ENCODE measurements at places on chromosomes 12 and 14.
A peak's percentile ranks its signal among the peaks of the same experiment; 100 is the strongest.

DNA sequence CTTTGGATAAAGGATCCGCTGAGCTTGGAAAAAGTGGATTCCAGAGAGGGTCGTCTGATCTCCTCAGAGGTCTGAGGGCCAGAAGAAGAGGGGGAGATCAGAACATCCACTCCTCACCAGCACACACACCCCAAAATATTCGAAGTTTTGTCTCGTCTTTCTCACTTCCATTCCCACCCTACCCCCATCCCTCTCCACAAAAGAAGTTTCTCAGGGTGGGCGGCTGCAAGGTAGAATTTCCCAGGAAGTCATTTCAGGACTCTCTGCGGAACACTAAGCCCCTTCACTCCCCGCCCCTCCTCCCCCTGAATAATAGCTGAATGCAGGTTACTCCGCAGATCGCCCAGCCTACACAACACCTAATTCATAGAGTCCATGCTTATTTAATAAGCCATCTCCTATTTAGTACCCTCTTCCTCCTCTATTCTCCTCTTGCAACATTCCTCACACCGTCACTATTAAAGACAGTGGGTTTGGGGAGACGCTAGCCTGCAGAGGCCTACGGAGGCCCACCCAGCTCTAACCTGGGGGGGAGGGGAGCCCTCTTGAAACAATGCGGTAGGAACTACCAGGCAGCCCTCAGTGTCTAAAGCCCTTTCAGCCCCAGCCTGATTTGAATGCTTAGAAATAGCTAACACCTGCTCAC lies 649 bp upstream of the SALL2 start:
- peaks cover 12% of the 10 kb centered on the region for H3K4me1 ChIP-seq
- H3K36me3 ChIP-seq, result peaks cover 16% of the 10 kb centered on the region
- peak overlapping the region; percentile 86 for H3K4me3 ChIP-seq
- no peak for DNase-seq
- peaks cover 20% of the 10 kb centered on the region for H3K27me3 ChIP-seq

GRCh38 chr12:47935184-47935583 lies 28.2 kb upstream of the TMEM106C start:
- no peak overlapping the region for H3K4me3 ChIP-seq
- H3K36me3 ChIP-seq, result no peaks in the 10 kb centered on the region
- peak; percentile 82 for DNase-seq
- no peak overlapping the region for H3K27ac ChIP-seq
- H3K27me3 ChIP-seq, result peaks cover 17% of the 10 kb centered on the region

DNA sequence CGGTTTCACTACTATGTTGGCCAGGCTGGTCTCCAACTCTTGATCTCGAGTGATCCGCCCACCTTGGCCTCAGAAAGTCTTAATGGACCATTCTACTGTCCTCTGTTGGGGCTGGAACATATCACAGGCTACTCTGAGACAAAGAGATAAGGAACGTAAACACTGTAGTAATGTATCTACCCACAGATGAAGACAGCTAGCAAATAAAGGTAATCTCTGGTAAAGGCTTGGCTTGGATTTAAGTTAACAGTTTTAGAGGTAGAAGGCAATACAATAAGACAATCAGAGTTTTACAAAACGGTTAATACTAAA lies 44.6 kb upstream of the ISM2 start:
- H3K27me3 ChIP-seq, result no peaks in the 10 kb centered on the region
- peak overlapping the region; percentile 18 for H3K27ac ChIP-seq
- H3K4me1 ChIP-seq, result peaks cover 7% of the 10 kb centered on the region

DNA sequence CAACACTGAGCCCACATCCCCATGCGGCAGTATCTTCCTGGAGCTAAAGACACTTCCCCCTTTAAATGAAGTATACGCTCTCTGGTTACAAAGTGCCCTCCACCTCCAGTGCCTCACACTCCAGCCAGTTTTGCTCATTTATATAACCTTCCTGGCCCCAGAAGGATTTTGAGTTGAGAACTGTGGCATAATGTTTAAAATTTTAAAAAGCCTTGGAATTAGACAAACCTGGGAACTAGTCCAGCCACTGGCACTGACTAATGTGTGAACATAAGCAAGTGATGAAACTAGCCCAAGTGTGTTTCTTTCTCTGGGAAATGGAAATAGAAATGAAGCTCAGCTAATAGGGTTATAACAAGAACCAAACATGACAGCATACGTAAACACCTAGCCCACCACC lies 723.7 kb upstream of the USP15 start:
- H3K27ac ChIP-seq, result no peak overlapping the region
- no peaks in the 10 kb centered on the region for H3K36me3 ChIP-seq
- no peak overlapping the region for H3K4me3 ChIP-seq
- no peaks in the 10 kb centered on the region for H3K27me3 ChIP-seq
- H3K4me1 ChIP-seq, result no peaks in the 10 kb centered on the region
- DNase-seq, result no peak

DNA sequence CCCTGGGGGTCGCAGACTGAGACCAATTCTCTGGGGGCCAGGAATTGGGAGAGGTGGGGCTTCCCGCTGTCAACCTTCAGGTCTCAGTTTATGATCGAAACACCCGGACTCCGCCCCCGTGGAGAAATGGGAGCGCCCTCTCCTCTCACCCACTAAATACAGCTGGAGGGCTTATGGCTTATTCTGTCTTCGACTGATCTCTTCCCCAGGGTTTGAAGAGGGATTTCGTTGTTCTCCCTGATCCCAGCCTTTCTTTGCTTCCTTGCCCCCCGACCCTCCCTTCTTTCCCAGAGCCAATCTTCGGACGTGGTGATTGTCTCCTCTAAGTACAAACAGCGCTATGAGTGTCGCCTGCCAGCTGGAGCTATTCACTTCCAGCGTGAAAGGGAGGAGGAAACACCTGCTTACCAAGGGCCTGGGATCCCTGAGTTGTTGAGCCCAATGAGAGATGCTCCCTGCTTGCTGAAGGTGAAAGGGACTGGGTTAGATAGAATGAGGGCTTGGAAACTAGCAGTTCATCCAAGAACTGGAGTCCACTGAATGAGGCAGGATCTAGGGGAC lies 607 bp downstream of the OS9 start:
- peaks cover 13% of the 10 kb centered on the region for H3K27me3 ChIP-seq
- no peaks in the 10 kb centered on the region for H3K4me1 ChIP-seq
- H3K36me3 ChIP-seq, result peaks cover 31% of the 10 kb centered on the region
- no peak for DNase-seq

- no peaks in the 10 kb centered on the region for H3K27me3 ChIP-seq
- no peaks in the 10 kb centered on the region for H3K36me3 ChIP-seq
- DNase-seq, result no peak
- no peak overlapping the region for H3K4me3 ChIP-seq
- no peaks in the 10 kb centered on the region for H3K4me1 ChIP-seq
- H3K27ac ChIP-seq, result no peak overlapping the region
These were observed 405.6 kb downstream of the GLT1D1 start for GRCh38 chr12:129258781-129259318.

DNA sequence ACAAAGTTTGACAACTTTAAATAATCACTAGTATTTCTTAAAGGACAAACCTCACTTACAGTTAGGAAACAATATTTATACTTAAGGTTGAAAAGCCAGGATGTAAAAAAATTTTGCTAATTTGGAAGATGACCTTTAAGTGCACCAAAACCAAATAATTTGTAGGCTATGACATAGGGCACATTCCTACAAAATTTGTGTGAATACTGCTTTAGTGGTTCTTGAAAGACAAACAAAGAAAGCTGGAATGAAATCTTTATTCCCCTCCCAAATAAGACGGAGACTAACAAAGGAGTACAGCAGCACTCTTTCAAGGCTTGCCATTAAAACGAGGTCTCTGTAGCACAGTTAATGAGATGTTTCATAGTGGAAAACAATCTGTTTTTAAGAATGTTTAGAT lies 45.6 kb downstream of the MSRB3 start:
- H3K4me1 ChIP-seq, result peaks cover 63% of the 10 kb centered on the region
- H3K4me3 ChIP-seq, result no peak overlapping the region
- DNase-seq, result no peak

- no peaks in the 10 kb centered on the region for H3K4me1 ChIP-seq
- H3K27ac ChIP-seq, result no peak overlapping the region
- peaks cover 36% of the 10 kb centered on the region for H3K27me3 ChIP-seq
- H3K36me3 ChIP-seq, result no peaks in the 10 kb centered on the region
These were observed 114.7 kb upstream of the CCDC175 start for GRCh38 chr14:59691266-59691665.

GRCh38 chr14:87141801-87142200 lies 851.2 kb downstream of the GALC start:
- peaks cover 2% of the 10 kb centered on the region for H3K4me1 ChIP-seq
- no peak for DNase-seq
- H3K27me3 ChIP-seq, result no peaks in the 10 kb centered on the region
- H3K27ac ChIP-seq, result no peak overlapping the region
- no peaks in the 10 kb centered on the region for H3K36me3 ChIP-seq
- no peak overlapping the region for H3K4me3 ChIP-seq

Data from osteocyte (in vitro differentiated cells).